ENCODE measurements at places on chromosomes 7 and 10.
A peak's percentile ranks its signal among the peaks of the same experiment; 100 is the strongest.

GRCh38 chr7:107164092-107164491, 4.7 kb upstream of the HBP1 start:
- no peak for DNase-seq

GRCh38 chr7:134623193-134623592, 23.5 kb upstream of the BPGM start:
- DNase-seq, result no peak

DNA sequence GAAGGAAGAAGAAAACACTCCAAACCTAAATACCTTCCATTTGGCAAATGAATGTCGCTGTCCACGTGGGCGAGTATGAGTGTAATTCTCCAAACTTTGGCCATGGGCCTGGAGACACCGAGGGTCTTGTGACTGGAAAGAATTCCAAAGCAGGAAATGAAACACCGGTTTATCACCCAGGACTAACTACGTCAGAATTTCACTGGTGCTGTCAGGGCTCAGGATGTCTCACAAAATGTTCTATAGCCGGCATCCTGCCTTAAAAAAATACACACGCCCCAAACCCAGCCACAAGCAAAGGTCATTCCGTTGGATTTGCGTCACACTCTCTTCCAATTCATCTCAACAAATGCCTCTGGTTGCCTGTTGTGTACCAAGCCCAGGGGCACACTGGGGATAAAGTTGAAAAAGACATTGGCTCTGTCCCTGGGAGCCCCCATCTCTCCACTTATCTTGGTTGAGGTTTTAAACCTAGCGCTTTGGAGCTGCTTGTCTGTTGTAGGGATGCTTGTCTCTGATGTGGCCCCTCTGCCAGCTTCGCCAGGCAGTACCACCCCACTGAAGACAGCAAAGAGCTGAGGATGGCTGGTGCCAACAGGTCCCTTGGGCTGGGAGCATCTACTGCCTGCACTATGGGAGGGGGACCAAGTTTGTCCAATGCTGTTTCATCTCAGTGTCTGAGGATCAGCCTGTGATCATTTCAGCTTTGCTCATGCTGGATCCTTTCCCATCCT, 31.2 kb downstream of the GSTO2 start:
- DNase-seq, result peak; percentile 86

GRCh38 chr7:120990468-120991118, 2.1 kb downstream of the CPED1 start:
- DNase-seq, result no peak

GRCh38 chr10:28730031-28730778, 52.9 kb downstream of the BAMBI start:
- peak; percentile 74 for DNase-seq

- DNase-seq, result no peak
Observed at GRCh38 chr10:71921324-71922027, 42.7 kb upstream of the CHST3 start.

DNA sequence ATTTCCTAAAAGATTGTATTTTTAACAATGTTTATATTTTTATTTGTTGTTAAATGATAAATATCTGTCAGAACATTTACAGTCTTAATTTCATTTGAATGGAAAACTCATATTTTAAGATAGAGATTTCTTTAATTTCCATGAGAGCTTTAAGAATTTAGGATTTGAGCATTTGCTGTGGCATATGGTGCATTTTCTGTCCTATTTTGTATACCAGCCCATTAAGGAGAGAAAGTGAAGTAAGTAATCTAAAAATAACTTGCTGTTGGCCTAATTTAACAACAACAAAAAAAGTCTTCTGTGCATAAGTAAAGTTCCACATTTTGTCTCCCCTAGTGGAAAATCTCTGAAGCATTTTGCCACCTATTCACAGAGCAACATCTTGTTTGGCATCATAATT, 190.9 kb upstream of the PPP1R3A start:
- no peak for DNase-seq

DNA sequence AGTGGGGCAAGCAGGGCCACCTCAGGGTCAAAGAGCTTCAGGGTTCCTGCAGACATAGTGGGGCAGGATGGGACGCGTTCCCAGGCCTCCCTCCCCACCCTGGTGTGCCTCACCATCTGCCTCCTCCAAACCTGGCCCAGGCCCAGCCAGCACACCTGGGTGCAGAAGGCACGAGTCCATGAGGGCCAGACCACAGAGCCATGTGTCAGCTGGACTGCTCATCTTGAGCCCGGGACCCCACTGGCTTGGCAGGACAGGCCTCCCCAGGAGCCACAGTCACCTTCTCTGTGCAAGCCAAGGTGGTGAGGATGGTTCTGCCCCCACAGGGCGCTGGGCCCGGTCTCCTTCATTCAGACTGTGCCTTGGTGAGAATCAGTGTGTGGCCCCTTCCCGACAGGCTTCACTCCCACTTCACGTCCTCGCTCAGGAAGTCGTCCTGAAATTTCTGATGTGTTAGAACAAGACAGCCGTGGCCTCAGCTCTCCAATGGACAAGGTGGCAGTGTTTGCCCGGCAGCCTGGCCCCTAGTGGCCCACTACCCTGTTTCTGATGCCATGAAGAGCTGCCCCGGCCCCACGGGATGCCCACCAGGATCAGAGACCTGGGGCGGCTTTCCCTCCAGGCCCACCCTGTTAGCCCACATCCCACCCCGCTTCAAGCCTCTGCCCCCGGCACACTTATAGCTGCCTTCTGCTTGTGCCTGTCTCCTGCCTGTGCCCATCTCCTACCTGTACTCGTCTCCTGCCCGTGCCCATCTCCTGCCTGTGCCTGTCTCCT, 59.6 kb upstream of the EBF3 start:
- no peak for DNase-seq

GRCh38 chr7:16300361-16300895, 120.9 kb downstream of the CRPPA start:
- DNase-seq, result no peak

DNA sequence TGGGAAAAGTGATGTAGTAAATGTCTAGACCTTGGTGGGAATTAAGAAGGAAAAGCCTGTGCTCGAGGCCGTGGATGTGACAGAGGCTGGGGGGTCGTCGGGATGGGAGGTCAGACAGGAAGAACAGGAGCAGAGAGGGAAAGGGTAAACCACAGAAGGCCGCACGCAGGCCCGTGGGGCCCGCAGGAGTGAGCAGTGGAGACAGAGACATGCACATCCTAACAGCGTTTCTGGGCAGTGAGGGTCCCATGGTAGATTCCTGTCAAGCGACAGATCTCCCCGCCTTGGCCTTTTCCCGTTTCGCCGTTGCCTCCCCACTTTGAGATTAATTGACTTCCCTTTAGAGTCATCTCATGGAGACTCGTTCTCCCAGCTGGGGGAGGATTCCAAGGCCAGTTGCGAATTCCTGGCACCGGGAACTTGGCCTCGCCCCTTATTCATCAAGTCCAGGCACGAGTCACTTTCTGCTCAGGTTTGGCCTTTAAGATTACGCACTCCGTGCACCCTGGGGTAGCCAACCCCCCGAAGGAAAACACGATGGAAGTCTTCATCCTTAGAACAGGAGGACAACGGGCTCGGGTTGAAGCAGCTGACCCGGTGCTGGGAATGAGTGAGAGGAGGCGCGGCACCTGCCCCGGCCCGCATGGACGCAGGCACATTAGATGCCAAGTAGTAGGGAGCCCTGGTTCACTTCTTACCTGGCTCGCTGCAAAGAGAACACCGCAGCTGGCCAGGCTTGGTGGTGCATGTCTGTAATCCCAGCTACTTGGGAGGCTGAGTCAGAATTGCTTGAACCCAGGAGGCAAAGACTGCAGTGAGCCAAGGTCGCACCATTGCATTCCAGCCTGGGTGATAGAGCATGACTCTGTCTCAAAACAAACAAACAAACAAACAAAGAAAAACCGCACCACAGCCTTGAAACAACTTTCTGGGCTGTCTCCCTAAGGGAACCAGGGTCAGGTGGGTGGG, 315.2 kb upstream of the SHH start:
- DNase-seq, result no peak

GRCh38 chr10:101136007-101136707, 5.1 kb downstream of the TLX1 start:
- no peak for DNase-seq

GRCh38 chr7:114789871-114790311, 132.0 kb upstream of the MDFIC start:
- DNase-seq, result peak; percentile 74

- peak; percentile 64 for DNase-seq
Observed at GRCh38 chr10:95221124-95221523, 27.1 kb downstream of the ACSM6 start.

DNA sequence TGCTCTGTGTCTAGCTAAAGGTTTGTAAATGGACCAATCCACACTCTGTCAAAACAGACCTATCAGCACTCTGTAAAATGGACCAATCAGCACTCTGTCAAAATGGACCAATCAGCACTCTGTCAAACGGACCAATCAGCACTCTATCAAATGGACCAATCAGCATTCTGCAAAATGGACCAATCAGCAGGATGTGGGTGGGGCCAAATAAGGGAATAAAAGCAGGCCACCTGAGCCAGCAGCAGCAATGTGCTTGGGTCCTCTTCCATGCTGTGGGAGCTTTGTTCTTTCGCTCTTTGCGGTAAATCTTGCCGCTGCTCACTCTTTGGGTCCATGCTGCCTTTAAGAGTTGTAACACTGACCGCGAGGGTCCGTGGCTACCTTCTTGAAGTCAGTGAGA, 740.5 kb upstream of the POM121L12 start:
- no peak for DNase-seq

DNA sequence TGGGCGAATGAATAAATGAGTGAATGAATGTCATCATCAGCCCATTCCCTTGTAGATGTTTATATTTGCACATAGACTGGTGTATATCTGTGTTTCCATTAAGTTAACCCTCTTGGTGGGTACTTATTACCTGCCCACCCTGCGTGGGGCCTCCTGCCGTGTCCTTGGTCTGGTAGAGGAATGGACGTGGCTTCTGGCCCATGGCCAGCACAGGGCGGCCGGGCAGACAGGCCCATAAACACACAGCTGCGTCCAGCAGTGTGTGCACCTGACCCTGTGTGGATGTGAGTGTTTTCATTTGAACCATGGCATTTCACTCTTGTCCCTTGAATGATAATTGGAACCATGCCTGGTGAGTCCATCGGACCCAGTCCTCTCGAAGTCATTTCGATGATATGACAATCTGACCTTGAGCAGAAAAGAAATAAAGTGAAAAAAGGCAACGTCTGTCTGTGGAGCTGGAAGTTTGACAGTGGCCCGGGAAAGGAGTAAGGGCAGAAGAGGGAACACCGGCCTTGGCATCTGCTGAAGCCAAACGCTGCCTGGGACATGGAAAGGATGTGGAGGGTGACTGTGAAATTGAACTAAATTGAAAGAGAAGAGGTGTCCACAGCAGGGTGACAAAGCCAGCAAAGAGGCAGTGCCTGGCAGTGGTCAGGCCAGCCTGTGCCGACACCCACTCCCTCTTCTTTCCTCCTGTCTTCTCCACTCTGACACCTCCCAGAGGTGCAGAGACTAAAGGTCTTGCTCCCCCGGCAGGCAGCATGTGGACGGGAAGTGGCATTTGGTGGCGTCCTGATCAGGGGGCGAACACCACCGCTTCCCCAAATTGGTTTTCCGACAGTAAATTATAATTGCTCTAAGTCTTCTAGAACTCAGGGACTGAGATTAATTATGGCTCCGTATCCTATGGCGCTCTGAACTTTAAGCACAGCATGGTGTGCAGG, 199.0 kb upstream of the ZMIZ1 start:
- DNase-seq, result no peak

- DNase-seq, result peak; percentile 42
Observed at GRCh38 chr7:121344093-121344492, 15.3 kb downstream of the WNT16 start.

DNA sequence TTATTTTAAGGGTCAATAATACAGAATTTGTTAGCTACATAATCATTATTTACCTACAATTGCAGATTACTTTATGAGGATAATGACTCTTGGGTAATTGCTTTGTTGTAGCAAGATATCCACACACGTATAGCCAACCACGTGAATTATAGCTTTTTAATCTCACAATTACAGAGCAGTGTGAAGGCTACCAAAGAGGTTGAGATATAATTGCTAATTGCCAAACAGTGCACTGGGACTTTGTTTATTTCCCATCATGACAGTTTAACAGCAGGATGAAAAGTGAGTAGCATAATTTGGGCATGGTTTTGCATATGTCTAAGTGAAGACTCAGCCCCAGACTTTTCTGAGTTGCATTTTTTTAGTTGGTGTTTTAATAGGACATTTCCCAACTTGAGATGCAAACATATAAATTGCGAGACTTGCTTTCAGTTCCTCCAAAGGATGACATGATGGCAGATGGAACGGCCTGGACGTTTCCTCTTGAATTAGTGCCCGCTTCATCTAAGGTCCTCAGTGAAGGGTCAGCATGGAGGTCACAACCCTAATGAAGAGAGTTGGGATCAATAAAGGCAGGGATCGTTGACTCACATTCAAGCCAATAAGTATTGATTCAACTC, 180.7 kb upstream of the GPR26 start:
- no peak for DNase-seq

- DNase-seq, result no peak
Observed at GRCh38 chr7:16571941-16572340, 45.3 kb downstream of the LRRC72 start.

- DNase-seq, result peak; percentile 84
Observed at GRCh38 chr7:70693686-70694433, 438.1 kb upstream of the GALNT17 start.

DNA sequence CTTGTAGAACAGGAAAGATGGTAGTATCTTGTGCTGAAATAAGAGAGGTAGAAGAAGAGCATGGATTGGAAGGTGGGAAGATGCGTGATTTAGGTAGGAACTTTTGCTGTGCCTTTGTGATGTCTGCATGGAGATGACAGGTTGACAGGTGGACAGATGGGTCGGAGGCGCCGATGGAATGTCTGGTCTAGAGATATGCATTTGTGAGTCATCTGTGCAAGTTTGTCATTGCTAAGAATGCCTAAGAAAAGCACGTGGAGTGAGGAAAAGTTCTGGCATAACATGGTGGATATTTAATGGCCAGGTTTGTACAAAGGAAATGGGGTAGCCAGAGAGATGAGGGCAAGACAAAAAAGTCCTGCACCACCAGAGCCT, 76.0 kb upstream of the ARMC3 start:
- DNase-seq, result no peak

DNA sequence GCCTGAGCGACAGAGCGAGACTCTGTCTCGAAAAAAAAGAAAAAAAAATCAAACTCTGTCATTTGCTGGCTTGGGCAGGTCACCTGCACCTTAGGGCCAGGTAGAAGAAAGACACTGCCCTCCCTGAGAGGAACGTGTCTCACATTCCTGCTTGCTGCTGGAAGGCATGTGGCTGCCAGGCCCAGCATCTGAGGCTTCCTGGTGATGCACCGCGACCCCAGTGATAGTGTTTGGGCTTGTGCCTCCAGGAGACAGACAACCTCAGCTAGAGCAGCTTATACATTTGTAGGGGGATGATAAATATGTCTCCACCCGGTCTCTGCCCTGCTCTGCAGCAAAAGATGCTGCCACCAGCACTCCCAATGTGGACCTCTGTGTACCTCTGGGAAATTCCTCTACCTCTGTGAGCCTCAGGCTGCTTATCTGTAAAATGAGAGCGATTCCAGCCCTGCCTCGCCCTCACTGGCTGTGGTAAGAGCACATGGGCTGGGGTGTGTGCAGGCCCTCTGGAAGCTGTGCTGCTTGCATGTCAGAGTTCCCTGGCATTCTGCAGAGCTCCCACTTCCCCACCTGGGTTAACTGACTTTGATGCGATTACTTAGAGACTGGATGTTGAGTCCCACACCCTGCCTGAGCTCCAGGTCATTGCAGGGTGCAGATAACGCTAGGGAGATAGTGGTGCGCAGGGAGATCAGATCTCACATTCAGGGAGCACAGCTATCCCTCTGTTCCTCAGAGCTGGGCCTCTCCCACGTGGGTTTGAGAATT, 19.9 kb downstream of the SLC29A3 start:
- no peak for DNase-seq
